CD4-positive, alpha-beta T cell treated with Interferon gamma for 1 hour (primary cell): ENCODE measurements at places on chromosomes 1 and 21.

DNA sequence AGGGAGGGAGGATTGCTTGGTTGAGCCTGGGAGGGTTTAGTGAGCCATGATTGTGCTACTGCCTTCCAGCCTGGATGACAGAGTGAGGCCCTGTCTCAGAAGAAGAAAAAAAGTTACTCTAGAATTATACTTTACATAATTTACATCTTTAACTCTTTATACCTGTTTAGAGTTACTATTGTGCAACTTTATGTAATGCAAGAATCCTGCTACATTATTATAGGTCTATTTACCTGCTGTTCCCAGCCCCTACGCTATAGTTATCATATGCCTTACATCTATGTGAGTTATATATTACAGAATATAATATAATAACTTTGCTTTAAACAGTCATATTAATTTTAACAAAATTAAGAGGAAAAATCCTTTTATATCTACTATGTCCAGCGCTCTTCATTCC is 14.3 kb downstream of the SDHB start:
- no peak for DNase-seq

DNA sequence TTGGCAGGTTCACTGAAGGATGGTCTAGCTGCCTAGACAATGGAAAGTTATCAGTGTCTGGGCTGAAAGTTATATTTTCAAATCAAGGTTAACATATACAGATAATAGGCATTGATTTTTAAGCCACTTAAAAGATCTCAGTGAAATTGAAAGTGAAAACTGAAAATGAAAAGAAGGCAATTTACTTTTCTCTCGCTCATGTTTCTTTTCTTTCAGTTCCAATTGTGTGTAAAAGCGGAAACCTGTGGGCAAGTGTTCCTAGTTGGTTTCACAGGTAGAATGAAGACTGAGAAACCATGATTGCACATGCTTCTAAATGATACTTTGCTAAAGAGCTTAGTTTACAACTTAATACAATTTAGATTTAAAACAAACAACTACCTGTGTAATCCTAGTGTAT is 383.7 kb downstream of the ZP4 start:
- DNase-seq = no peak

- no peak for DNase-seq
Observed at GRCh38 chr1:15704526-15705183, 20.5 kb downstream of the PLEKHM2 start.

GRCh38 chr1:245858722-245859492 is 648.2 kb downstream of the SMYD3 start:
- DNase-seq = no peak

DNA sequence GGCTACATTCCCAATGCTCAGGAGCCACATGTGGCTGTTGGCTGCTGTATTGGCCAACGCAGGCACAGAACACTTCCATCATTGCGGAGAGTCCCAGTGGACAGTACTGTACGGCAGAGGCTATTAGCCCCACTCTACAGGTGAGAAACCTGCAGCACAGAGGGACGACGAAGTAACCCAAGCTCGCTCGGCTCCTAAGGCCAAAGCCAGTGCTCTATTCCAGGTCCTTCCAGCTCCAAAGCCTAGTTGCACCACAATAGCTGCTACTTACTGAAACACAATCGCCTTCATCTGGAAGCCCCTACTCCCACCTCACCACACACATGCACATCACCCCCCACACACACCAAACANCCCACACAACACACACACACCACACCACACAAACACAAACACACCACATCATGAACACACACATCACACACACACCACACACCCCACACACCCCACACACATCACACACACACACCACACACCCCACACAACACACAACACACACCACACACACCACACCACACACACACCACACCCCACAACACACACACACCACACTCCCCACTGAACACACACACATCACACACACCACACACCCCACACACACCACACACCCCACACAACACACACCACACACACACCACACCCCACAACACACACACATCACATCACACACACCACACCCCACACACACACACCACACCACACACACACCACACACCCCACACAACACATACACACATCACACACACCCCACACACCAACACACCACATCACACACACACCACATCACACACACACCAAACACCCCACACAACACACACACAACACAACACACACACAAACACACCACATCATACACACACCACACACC is 3.2 kb downstream of the LYPD8 start:
- no peak for DNase-seq

- no peak for DNase-seq
Observed at GRCh38 chr1:186753241-186753640, 73.0 kb upstream of the PTGS2 start.

DNA sequence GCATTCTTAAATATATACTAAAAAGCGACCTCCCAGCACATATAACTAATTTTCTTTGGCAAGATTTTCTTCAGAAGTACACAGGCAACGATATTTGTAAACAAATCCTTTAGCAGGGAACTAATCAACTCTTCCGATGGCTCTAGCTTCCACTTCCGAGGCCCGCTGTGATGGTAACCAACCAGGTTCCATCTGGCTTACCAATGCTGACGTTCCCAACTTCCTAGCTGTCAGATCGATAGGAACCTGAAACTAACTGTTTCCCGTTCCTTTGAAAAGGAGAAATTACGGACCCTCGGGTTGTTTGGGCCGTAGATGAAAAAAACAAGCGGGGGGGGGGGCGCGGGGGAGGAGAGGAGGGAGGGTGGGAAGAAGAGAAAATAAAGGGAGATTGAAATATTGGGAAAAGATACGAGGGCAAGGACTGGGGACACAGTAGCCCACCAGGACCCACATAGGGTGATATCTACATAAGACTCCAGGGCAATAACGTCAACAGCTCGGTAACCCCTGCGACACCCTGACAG is 513 bp downstream of the GTF2B start:
- peak; percentile 19 for DNase-seq
